ENCODE measurements at places on chromosomes 1 and 21. TPM values are rescaled to one million over a fixed set of nuclear protein-coding genes. Genes with fewer than 3 reads are reported as not detected.

- DNase-seq, result no peak
These were observed 38.7 kb upstream of the KANK4 start for GRCh38 chr1:62357916-62358315.

- DNase-seq, result no peak
These were observed 38.0 kb upstream of the RASAL2 start for GRCh38 chr1:178055779-178056471.

- DNase-seq, result no peak
These were observed 17.4 kb downstream of the PLOD1 start for GRCh38 chr1:11951901-11952300.

- DNase-seq, result no peak
These were observed 78.1 kb downstream of the CD34 start for GRCh38 chr1:207832796-207833195.

DNA sequence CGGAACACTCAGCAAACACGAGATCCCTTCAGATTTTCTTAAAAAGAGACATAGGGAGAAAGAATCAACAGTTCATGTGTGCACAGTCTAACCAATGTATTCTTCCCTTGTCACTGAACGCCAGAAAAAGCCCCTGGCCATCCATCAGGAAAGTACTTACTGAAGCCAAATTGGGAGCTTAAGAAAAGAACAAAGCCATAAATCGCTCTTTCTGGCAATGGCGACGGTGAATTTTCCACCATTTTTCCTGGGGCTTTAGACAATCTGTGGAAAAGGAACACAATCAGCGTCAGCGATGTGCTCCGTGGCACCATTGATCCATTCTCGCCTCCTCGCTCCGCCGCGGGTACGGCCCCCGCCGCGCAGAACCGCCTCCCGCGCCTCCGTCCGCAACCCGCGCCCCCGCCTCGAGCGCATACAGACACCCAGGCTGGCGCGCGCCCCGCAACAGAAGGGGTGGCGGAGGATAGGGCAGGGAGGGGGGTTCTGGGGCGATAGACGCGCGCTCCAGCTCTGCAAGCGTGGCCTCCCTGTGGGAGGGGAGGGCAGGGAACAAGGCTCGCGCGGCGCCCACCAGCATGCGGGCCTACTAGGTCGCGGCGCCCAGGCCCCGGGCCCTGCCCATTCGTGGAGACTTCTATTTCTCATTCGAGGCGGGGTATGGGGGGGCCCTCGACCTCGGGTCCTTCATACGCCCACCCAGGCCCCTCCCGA, 440 bp downstream of the PIGP start:
- DNase-seq, result peak; percentile 48

- DNase-seq, result no peak
These were observed 848 bp upstream of the APOBEC4 start for GRCh38 chr1:183653876-183654451.

GRCh38 chr1:241266121-241266520, 90.9 kb downstream of the RGS7 start:
- no peak for DNase-seq

GRCh38 chr1:152188673-152189591, 29.9 kb upstream of the RPTN start:
- peak; percentile 20 for DNase-seq

- no peak for DNase-seq
These were observed 762.6 kb downstream of the MRPL39 start for GRCh38 chr21:24844671-24845070.

- DNase-seq, result no peak
These were observed 685.0 kb downstream of the ADGRL2 start for GRCh38 chr1:82485591-82486369.

GRCh38 chr1:12482988-12483387, 135.0 kb downstream of the DHRS3 start:
- DNase-seq, result no peak

DNA sequence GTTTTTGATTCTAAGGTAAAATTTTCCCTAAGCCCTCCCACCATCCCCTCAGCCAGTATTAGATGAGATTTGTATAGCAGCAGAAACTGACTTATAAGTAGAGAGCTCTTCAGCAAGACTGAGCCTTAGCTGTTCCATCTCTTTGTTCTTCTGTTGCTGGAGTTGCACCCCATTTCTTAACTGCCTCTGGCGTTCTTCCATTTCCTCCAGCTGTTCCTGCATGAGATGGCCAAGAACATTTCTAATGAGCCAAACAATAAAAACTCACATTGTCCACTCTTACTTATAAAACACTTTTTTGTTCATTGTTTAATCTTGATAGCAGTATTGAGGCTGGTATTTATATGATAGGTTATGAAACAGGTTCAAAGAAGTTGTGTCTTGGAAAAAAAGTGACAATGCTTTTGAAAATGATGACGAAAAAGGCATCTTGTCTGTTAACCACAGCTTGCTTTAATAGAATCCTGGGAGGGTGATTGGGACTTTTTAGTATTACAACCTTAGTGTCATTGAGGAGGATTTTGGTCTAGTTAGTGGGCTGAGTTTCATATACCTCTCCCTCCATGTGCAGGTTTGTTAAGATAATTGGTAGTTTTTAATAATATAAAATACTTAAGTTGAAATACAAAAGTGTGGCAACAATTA, 18.3 kb downstream of the SYNC start:
- DNase-seq, result peak; percentile 7

Gene MMEL1
- 0.15 TPM for total RNA-seq

Gene HHIPL2
- not detected for total RNA-seq

Gene SPEN
- 25.8 TPM for total RNA-seq

Gene CYP4A11
- total RNA-seq, result not detected
